NCI-H1417 (cell line): ENCODE measurements at places on chromosomes 1 and 21.
A peak's percentile ranks its signal among the peaks of the same experiment; 100 is the strongest.

DNA sequence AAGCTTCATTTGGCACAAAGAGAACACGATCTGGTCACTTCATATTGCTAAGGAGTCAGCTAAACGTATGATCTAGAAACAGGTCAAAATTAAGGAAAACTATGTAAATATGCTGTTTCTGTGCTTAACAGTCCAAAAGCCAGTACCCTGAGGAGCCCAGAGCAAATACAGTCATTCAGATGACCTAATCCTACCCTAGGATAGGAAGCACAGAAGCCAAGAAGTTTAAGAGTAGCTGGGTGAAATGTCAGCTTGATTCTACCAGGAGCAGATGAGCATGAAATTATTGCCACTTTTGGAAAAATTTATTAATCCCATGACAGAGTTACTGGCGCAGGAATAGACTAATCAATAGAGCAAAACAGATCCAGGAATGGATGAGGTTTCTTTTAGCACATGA lies 18.3 kb downstream of the SORT1 start:
- no peak for DNase-seq

GRCh38 chr1:94531664-94532063 lies 9.9 kb downstream of the F3 start:
- no peak for DNase-seq

DNA sequence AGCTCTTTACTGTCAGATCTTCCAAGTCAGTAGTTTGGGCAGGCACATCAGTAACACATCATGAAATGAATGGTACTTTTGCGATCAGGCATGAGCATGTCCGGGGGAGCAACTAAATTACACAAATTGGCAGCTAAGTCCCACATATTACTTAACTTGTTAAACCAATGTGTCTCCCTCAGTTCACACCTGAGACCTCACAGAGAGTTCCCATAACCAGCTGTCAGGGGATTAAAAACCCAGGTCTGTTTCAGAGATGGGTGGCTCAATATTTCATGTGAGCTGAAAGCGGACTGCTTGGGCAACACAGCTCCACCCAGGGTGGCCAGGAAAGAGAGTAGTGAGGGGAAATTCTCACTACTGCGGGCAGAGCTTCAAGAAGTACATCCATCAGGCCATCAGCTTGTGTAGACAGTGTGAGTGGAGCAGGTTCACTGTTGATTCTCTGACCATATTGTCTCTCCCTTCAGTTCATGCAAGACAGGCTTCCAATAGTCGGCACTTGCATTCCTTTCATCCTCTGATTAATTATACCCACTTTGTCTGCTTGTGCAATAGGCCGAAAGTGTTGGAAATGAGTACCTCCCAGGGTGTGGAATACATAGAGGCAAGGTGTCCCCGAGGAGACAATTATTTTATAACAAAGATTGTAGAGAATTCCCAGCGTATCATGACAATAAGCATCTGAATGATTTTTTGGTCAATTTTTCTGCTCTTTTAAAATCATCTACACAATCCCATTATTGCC lies 139.9 kb downstream of the PTGER3 start:
- no peak for DNase-seq

- DNase-seq = no peak
These were observed 13.3 kb upstream of the TFF1 start for GRCh38 chr21:42379426-42380215.

DNA sequence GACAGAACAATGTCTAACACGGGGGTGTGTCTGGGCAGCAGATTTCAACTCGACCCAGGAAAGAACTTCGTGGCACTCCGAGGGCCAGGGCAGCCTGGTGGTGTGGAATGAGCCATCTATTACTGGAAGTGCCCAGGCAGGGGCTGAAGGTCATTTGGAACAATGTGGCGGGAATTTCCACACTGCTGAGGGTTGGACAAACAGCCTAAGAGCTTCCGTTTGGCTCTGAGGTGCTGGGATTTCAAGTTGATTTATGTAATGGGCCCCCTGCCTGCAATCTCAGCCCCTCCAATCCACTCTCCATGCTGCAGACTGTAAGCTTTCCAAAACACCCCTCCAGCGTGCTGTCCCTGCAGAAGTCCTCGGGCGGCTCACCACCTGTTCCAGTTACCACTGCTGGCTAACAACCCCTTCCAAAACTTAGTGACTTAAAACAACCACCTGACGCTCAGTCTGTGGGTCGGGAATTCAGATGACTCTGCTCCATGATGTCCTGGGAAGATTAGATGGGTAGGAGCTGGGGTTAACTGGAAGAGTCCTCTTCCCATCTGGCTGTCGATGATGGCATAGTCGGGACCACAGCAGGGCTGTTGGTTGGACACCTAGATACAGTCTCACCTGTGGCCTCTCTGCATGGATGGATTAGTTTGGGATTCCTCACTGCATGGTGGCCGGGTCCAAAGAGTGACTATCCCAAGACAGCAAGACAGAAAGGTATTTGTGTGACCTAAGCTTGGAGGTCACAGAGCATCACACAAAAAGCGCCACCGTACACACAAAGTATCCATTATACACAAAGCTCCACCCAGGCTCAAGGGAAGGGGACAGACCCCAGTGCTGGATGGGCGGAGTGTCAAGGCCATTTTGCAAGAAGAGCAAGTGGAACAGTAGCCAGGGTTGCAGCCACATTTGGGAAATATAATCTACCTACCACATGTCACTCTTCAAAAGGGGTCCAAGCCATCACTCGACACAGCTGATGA lies 89.7 kb upstream of the IFFO2 start:
- DNase-seq = no peak

GRCh38 chr1:224881762-224882211 lies 47.7 kb upstream of the DNAH14 start:
- no peak for DNase-seq

DNA sequence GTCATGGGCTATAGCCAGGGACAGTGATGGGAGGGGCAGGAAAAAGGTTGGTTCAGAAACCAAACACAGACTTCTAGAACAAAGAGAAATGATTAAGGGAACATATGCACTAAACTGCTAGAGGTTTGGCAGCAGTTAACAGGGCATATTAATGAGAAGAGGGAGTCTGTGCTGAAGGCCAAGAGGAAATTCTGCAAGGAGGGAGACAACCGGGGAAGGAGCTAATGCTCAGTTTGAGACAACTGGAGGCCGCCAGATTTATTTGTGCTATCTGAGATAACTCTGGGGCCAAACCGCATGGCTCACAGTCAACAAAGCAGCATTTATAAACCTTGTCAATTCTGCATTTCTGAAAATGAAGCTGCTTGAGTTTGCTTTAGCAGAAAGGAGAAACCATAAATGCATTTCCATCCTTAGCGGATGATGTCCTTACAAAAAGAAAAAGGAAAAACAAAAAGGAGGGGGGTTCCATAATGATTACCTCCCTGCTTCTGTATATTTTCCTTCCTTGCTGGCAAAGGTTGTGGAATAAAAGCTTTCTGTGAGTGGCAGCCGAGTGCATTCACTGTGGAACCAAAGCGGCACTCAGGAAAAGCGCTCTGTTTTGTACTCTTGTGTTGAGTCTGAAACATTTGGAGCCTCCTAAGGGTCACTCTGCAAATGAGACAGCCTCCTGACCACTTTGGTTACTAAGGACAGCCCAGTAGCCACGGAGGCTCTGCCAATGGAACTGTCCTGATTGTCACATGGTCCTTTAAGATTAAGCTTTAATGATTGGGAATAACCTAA lies 70.3 kb downstream of the SIM2 start:
- DNase-seq = no peak

- no peak for DNase-seq
These were observed 90.0 kb downstream of the ARHGEF10L start for GRCh38 chr1:17629460-17629859.

GRCh38 chr1:12294076-12294475 lies 64.2 kb downstream of the VPS13D start:
- DNase-seq = no peak

- peak; percentile 15 for DNase-seq
These were observed 114.4 kb upstream of the ZC3H12A start for GRCh38 chr1:37360011-37360410.

DNA sequence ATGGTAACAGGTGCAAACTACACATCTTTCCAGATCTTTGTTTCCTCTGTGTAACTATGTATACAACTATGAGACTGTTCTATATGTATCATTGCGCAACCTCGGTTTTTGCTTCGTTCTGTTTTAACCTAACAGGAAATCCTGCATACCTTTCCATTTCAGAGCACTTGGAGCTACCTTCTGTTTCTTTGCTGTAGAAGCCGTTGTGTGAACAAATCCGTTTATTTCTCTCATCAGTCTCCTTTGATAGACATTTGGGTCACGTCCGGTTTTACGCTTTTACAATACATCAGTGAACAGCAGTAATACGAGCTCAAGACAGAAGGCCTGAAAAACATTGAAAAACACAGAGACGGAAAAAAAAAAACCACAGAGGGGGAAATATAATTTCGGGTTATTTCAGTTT lies 10.5 kb downstream of the ATP5IF1 start:
- DNase-seq = peak; percentile 25

- no peak for DNase-seq
These were observed 198.6 kb upstream of the HMCN1 start for GRCh38 chr1:185535621-185536020.

GRCh38 chr1:71533950-71534349 lies 453.1 kb upstream of the ZRANB2 start:
- DNase-seq = no peak

GRCh38 chr1:163170975-163171676 lies 31.6 kb downstream of the RGS5 start:
- DNase-seq = no peak

- no peak for DNase-seq
These were observed 62.7 kb upstream of the EPS8L3 start for GRCh38 chr1:109826446-109826845.

GRCh38 chr1:204443871-204444581 lies 32.4 kb upstream of the PPP1R15B start:
- DNase-seq = no peak

DNA sequence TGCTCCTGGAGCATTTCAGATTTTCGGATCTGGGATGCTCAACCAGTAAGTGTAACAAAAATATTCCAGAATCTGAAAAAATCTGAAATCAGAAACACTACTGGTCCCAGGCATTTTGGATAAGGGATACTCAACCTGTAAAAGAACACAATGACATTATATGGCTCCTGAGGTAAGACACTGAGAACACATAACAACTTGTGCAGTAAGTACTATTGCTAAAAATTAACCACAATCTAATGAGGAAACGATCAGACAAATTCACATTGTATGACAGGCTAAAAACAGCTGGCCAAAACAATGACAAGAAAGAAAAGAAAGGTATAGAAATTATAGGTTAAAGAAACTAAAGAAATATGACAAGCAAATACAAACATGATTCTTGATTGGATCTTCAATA lies 54.9 kb downstream of the LTN1 start:
- DNase-seq = no peak

DNA sequence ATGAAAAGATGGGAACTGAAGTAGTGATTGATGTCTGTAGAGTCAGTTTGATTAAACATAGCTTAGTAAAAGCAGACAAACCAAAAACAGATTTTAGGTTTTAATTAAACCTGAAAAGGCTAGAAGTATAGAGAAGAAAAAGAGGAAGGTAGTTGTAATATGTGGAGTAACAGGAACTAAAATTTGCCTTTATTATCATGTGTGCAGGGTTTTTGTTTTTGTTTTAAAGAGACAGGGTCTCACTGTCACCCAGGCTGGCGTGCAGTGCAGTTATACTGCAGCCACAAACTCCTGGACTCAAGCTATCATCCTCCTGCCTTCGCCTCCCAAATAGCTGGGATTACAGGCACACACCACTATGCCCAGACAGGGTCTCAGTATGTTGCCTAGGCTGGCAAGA lies 6.0 kb downstream of the TOR1AIP1 start:
- DNase-seq = no peak

- no peak for DNase-seq
These were observed 76.6 kb downstream of the RGL1 start for GRCh38 chr1:183881387-183882131.

GRCh38 chr1:84763912-84764680 lies 73.8 kb upstream of the SSX2IP start:
- no peak for DNase-seq

- DNase-seq = no peak
These were observed 97.6 kb downstream of the NAV1 start for GRCh38 chr1:201636510-201636971.

GRCh38 chr1:61284248-61284854 lies 202.0 kb downstream of the NFIA start:
- no peak for DNase-seq

- DNase-seq = no peak
These were observed 2.1 kb downstream of the CAPZB start for GRCh38 chr1:19483261-19483660.

DNA sequence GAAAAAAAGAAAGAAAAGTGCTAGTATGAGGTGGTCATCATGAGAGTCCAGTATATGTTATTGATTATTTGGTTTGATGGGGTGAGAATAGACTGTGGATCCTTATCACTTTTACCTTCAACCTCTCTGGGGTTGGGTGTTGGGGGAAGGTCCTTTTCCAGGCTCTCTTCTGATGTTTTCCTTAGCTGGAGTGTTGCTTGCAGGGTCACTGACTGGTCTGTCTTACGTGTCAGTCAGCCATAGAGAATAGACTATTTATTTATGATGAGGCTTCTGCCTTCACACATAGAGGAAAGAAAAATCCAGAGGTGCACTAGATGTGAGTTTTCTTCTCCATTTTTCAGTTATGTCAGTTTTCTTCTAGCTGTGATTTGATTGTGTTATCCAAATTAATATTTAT lies 36.5 kb downstream of the MAP3K21 start:
- no peak for DNase-seq

- DNase-seq = no peak
These were observed 114.5 kb downstream of the DDX20 start for GRCh38 chr1:111870181-111870580.

DNA sequence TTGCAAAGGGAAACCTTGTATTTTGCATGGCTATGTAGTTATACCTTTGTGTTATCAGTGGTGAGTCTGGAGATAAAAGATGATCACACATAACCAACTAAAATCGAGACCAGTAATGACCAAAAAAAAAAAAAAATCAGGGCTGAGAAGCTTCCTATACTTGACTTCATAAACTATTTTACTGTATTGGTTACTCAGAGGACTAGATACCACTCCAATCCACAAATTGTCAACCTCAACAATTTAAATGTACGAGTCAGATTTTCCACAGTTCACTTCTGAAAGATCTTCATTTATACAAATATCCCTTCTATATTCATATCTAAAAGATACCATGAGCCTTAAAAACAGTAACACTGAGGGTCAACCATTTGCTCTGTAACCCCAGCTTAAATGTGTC lies 71.7 kb downstream of the NRIP1 start:
- DNase-seq = no peak

DNA sequence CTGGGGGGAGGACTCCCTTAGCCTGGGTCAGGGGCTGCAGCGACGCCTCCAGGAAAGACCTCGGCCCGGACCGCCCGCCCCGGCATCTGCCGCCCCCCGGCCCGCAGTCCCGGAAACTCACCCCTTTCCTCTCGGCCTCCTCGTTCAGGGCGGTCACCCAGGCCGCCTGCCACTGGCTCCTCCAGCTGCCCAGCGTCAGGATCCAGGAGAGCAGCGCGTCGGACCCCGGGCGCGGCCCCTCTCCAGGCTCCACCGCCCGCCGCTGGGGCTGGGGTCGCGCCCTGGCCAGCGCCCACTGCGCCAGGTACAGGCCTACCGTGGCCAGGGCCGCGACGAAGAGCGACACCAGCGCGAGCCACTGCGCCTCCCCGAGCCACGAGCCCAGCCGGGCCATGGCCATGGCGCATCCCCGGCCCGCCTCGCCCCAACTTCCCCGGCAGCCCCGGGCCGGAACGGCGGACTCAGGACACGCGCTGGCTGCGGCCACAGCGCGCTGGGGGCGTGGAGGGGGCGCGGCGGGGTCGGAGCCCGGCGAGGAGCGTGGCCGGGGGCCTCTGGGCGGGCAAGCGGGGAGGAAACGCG lies 478 bp downstream of the C2CD2 start:
- DNase-seq = no peak
